CMK (cell line): ENCODE measurements at places on chromosomes 7 and 10.

DNA sequence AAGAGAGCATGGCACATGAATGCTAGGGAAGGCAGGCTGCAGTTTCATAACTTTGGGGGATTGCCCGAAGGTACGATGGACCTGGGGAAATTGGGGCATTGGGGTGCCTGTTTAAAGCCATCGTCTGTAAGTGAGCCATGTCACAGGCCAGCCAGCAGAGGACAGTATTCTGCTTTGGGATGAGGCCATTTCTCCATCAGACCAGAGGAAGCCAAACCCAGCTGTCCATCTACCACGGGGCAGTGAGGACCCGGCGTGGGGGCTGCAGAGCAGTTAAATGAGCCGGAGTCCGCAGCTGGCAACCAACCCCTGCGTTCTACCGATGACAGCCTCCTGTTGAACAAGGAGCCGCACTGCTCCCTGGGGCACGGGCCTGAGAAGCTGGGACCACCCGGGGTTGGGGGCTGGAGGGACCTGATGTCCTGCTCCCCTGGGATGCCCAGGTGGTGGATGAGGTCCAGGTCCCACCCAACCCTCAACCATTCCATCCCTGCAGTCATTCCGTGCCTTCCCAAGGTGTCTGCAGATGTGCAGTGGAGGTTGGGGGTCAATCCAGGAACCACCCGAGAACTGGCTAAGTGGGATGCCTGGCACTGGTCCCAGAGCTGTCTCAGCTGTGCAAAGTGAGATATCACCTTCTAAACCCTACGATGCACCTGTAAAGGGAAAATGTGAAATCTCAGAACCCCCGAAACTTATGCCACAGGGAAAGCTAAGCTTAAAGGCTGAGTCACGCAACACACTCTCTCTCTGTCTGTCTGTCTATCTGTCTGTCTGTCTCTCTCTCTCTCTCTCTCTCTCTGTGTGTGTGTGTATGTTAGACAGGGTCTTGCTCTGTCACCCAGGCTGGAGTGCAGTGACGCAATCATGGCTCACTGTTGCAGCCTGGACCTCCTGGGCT lies 12.1 kb upstream of the RHBDD2 start:
- DNase-seq, result no peak

DNA sequence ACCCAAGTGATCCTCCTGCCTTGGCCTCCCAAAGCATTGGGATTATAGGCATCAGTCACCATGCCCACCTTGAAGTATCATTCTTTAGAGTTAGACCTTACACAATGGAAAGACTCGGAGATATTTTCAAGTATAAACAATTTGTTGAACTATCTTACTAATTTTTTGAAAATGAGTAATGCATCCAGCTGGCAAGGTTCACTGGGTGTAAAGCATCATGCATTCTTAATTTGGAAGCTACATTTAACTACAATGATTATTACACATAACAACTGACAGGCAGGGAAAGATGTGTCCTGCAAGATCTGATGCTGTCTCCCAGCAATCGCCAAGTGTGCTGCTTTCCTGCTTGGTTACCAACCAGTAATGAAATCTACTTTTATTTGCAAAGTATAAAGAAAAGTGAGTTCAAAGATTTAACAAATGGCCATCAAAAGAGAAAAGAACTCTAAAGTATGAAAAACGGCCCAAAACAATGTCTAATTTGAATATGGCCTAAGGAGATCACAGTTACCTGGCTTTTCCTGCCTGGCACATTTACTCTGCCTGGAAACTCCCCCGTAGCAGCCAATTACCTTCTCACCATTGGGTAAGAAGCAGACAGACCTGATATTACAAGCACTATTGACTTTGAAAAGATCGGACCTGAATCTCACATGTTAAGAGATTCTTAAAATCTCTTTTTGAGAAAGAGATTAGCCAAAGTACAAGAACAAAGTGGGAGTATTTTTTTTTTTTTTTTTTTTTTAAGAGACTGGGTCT lies 59.3 kb upstream of the NMT2 start:
- DNase-seq, result no peak

DNA sequence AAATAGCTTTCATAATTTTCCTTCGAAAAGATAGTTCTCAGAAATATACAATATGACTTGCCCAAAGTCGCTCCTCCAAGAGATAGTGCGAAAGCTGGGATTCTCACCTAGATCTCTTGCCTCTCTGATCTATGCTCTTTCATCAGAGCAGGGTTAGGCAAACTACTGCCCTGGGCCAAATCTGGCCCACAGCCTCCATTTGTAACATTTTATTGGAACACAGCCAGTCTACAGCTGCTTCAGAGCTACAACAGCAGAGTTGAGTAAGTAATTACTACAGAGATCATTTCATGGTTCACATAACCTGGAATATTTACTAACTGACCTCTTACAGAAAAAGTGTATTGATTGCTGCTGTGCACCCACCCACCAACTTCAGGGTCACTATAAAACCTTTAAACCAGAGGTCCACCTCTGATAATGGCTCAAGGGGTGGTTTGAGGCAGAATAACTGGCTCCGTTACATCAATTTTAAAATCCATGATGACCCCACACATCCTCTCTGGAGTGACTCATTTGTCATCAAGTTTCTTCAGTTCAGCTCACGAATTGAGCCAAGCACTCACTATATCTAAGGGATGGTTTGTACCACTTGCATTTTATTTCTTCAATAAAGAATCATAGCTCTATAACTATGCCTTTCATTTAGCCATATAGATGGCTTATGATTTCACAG lies 1019.0 kb downstream of the XPNPEP1 start:
- DNase-seq, result no peak

DNA sequence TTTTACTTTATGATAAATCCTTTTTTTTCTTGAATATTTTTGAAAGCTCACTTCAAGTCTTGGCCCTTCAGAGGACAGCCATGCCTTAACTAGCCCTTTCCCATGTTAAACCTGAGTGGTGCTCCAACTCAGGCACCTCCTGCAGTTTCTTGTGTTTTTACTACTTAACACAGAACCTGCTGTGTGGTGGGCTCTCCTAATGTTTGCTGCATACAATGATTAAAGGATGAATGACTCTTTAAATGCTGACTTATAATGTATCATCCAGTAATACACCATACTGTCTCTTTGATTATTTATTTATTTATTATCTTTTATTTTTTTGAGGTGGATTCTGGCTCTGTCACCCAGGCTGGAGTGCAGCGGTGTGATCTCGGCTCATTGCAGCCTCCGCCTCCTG lies 179.4 kb downstream of the SEMA3E start:
- DNase-seq, result no peak

GRCh38 chr7:159094023-159094740 lies 50.5 kb downstream of the VIPR2 start:
- DNase-seq, result no peak

DNA sequence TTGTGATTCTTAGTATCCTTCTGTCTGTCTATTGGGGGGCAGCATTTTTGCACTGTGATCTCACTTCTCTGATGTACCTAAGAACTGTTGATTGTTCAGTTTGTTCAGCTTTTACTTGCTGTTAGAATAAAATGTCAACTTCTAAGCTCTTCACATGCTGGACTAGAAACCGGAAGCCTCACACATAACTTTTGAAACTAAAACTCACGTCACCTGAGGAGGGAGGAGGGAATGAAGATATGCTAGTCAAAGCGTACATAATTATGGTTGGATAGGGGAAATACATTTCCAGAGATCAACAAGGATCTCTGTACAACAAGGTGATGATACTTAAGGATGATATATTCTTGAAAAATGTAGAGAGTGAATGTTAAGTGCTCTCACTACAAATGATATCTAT lies 609.7 kb downstream of the INHBA start:
- no peak for DNase-seq

DNA sequence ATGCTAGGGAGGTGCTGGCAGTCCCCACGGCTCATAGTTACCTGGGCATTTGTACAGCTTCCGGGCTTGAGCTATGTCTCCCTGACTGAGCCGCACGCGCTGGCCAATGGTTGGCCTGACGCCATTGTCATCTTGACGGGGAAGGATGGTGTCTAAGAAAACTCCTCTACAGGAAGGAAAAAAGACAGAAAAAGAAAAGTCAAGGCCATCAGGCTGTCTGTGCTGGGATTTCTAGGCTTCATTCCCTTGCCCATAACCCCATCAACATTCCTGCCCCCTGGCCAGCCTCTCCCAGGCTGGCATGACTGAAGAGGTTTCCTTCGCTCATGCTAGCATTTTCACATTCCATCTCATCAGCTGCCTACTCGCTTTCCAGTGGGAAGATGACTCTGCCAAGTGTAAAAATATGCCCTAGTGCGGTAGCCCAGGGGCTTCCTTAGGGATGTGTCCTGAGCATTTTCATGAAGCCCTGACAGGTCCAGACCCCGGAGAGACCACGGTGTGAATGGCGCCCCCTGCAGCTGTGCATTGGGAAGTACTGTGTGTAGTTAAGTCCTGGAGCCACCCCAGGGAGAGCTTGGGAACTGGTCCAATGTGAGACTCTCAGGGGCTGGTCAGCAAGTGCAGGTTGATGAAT lies 54.5 kb upstream of the OPALIN start:
- no peak for DNase-seq

DNA sequence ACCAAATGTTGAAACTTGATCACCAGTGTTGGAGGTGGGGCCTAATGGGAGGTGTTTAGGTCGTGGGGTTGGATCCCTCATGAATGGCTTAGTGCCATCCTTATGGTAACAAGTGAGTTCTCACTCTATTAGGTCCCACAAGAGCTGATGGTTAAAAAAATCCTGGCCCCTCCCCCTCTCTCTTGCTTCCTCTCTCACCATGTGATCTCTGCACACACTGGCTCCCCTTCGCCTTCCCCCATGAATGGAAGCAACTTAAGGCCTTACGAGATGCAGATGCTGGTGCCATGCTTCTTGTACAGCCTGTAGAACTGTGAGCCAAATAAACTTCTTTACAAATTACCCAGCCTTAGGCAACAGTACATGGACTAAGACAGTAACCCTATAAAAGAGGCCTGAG lies 62.7 kb downstream of the PPP1R3C start:
- no peak for DNase-seq

DNA sequence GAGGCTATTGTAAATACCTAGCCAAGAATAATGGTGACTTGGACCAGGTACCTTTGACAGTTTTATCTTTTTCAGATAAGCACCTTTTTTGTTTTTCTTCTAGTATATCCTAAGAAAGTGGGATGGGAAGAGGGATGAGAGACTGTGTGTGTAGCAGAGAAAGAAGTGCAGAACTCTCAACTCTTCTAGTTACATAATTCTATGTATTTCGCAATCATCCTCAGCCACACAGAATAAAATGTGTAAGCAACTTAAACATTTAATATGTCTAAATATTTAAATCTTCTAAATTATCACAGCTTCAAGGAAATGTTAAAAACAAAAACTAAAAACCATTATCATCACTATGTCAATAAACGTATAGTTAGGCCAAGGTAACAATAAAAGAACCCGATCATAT lies 42.6 kb upstream of the GSAP start:
- DNase-seq, result no peak

GRCh38 chr7:144416341-144416740 lies 12.8 kb upstream of the NOBOX start:
- no peak for DNase-seq

GRCh38 chr7:54933643-54934042 lies 85.2 kb upstream of the EGFR start:
- no peak for DNase-seq

DNA sequence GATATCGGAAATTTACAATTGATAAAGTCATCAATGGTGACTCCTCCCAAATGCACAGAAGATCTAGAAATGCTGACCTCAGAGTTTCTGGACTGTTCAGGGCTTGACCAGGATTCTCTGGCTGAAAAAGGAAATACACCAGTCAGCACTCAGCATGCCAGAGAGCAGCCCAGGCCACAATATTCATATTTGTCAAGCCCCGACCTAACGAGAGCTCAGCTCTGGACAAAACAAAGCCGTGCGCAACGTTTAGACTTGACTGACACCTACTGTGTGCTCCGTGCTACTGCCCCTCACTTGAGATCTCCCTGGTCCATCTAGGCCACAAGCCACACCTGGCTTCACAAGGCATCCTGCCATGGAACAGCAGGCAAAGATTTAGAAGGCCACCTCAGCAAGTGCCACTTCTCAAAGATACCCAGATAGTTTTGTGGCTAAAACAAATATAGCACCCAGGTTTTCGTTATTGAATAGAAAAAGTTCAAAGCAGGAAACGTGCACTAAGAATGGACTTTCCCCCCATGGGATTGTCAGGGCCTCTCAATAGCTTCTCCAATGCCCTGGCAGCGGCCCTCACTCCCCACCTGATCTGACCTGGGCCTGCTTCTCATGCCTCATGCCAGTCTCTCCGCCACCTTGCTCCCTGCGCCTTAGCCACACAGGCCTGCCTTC lies 218.3 kb downstream of the FAM107B start:
- DNase-seq, result no peak

GRCh38 chr7:30970594-30971094 lies 6.9 kb downstream of the GHRHR start:
- no peak for DNase-seq
